Posterior cingulate gyrus (tissue), 11 donors: ENCODE measurements at places on chromosomes 4 and X.
A peak's percentile ranks its signal among the peaks of the same experiment; 100 is the strongest.

GRCh38 chrX:40368611-40369061 lies 212.1 kb upstream of the ATP6AP2 start:
- DNase-seq = no peak

DNA sequence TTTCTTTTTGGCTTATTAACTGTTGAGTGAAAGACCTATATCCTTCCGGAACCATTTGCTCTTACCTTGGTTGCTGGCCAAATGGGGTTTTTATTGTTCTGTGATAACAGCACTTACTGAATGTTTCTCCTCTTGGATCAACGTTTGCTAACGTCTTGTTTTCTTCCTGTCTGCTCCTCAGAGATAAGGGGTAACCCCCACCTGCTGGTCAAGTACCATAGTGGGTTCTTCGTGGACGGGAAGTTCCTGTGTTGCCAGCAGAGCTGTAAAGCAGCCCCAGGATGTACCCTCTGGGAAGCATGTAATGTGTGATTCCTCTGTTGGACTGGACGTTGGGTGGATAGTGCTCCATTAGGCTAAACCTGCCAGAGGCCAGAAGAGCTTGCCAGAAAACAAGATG lies 15.3 kb downstream of the BMX start:
- DNase-seq = no peak

- DNase-seq = no peak
Observed at GRCh38 chr4:86857341-86858052, 8.3 kb upstream of the SLC10A6 start.

DNA sequence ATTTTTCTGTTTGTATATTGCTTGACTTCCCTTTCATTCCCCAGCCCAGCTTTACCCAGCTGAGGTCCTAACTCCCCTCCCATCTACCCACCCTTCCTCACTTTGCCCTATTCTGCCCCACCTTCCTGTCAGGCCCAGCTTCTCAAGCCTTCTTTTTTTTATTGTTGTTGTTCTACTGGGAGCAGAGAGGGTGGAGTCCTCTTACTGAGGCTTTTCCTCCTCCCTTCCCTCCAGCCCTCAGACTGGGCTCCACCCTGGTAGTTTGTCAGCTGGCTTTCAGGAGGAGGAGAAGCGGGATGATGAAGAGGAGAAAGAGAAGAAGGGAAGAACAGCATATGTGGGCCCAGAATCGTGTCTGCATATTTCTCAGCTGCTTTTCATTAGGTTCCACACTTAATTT lies 3.2 kb upstream of the KLF8 start:
- DNase-seq = no peak

GRCh38 chr4:142475663-142476062 lies 370.4 kb downstream of the INPP4B start:
- DNase-seq = no peak

DNA sequence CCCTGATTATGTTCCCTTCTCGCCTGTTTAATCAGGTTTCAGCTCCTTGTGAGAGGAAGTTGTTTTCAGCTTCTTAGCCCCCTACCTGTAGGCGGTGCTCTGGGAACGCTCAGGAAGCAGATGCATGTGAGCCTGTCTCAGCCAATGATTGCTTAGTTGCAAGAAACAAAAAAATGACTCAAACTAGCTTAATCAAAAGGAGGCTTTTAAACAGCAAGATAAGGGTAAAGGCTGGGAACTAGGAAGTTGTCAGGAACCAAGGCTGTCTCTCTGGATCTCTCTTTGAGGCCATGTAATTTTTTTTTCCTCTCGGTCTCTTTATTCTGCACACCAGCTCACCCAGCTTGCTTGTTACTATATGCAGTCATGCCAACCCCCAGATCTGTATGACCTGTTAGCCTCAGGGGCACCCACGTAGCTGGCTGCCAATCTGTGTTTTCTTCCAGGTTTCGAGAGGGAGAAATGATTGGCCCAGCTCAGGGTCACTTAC lies 109.1 kb downstream of the PTTG2 start:
- DNase-seq = no peak

DNA sequence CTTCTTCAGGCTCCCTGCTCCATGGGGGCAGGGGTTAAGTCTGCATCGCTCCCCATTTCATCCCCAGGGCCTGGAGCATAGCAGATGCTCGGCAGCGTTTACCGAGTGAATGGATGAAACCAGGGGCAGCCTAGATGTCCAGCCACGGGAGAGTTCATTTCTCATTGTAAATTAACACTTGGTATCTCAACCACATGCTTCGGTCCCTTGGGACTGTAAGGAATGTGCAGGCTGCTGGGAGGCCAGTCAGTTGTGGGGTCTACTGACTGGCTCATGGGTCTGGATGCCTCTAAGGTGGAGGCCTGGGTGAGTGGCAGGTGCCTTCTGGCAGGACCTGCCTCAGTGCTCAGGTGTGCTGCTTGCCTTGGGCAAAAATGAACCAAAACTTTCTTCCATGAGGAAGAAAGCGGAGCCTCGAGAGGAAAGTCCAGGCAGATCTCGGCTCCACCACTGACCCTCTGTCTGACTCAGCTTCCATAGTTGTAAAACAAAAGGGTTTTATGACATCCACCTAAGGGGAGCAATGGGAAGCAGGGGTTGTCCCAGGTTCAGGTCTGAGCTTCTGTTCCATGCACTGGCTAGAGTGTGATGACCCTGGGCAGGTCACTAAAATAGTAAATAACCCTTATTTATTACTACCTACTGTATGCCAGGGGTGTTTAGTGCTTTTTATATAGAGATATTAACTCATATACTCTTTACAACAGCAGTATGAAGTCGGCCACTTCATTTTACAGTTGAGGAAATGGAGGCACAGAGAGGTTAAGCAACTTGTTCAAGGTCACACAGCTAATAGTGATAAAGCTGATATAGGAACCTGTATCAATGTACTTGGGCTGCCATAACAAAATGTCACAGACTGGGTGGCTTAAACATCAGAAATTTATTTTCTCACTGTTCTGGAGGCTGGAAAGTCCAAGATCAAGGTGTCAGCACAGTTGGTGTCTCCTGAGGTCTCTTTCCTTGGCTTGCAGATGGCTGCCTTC lies 144.3 kb upstream of the STX18 start:
- DNase-seq = no peak

DNA sequence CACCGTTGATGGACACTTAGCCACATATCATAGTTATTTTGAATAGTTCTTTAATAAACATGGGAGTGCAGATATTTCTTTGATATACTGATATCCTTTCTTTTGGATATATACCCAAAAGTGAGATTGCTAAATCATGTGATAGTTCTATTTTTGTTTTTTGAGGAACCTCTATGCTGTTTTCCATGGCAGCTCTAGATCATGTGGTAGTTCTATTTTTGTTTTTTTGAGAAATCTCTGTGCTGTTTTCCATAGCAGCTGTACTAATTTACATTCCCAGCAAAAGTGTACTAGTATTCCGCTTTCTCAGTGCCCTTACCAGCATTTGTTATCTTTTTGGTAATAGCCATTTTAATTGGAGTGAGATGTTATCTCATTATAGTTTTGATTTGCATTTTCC lies 3.6 kb downstream of the SH3BGRL start:
- no peak for DNase-seq

GRCh38 chr4:75830906-75831305 lies 71.3 kb downstream of the PPEF2 start:
- DNase-seq = no peak

DNA sequence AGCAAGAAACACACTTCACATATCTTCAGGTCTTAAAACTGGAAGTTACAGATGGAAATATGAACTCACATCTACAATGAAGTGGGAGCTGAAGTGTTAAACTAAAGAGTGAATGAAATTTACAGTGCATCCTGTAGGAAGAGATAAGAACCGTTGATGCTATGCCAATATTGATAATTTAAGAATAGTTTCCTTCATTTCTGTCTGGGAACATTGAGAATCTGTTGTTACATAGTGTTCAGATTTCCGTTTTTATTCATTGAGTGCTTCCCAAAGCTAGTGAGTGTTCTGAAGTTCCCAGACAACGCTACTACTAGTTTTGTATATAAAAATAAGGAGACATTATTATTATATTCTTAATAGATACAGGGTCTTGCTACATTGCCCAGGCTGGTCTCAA lies 52.3 kb downstream of the UBE2K start:
- DNase-seq = no peak

DNA sequence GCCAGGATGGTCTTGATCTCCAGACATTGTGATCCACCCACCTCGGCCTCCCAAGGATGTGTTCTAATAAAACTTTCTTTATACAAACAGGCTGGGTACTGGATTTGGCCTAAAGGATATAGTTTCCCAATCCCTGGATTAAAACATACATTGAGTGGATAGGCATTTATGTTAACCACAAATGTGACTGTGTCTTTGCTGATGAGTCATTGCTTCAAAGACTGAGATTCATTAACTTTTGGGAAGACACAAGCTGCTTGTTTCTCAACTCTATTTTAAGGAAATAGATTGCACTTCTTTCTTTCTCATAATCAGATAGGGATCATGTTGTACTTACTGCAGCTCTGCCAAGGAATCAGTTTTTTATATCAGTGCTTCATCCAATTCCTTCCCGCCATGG lies 131.3 kb upstream of the AGA start:
- DNase-seq = no peak

GRCh38 chr4:75637176-75637575 lies 6.8 kb upstream of the CDKL2 start:
- no peak for DNase-seq

DNA sequence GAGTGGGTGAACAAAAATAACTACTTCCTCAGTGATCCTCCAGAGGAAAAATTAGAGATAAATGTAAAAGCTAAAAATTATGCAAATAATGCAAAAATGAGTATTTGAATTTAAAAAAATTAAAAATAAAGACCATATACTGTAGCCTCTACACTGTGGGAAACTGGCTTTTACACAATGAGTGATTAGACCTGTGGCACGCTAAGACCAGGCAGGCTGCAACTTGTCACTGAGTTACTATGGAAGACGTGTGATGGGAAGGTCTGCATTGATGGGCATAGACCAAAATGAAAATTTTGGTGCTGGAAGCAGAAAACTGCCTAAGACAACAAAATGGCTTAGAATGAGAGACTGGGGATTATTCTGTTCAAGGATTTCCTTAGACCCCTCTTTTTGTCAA lies 30.2 kb downstream of the BTC start:
- no peak for DNase-seq

- no peak for DNase-seq
Observed at GRCh38 chr4:148061795-148062194, 329.9 kb downstream of the ARHGAP10 start.

GRCh38 chr4:139736661-139737060 lies 71.0 kb downstream of the MGST2 start:
- DNase-seq = no peak

- no peak for DNase-seq
Observed at GRCh38 chr4:165826166-165826565, 46.9 kb upstream of the TLL1 start.

DNA sequence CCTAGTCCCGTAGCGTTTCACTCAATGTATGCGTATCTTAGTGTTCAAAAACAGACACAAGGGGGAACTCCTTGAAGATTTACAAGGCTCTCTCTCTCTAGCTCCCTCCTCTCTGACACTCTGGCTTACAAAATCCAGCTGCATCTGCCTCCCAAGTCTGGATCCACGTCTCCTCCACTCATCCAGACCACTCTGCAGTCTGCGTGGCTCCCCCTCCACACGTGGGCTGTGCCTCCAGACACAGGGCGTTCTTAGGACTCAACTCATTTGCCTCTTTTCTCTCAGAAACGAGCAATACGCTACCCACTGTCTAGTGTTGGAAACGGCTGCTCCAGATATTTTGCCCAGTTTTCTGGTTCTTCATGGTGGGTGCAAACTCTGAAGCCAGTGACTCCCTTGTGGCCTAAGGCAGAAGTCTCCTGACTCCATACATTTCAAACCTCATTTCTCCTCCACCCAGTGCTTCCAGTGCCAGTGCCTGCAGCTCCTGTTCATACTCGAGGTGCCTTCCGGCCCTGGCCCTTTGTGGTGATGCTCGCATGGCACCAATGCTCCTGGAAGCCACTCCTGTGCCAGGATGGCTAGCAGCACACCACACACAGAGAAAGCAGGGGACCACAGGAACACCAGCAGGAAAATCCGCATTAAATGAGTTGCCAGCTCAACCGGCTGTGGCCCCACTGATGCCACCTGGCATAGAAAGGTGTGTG lies 24.1 kb downstream of the NAT8L start:
- DNase-seq = no peak

- DNase-seq = no peak
Observed at GRCh38 chrX:627510-627981, 3.0 kb upstream of the SHOX start.

- DNase-seq = no peak
Observed at GRCh38 chrX:46965125-46965758, 53.0 kb downstream of the JADE3 start.

GRCh38 chr4:1879485-1879884 lies 8.3 kb downstream of the NSD2 start:
- DNase-seq = peak; percentile 4

DNA sequence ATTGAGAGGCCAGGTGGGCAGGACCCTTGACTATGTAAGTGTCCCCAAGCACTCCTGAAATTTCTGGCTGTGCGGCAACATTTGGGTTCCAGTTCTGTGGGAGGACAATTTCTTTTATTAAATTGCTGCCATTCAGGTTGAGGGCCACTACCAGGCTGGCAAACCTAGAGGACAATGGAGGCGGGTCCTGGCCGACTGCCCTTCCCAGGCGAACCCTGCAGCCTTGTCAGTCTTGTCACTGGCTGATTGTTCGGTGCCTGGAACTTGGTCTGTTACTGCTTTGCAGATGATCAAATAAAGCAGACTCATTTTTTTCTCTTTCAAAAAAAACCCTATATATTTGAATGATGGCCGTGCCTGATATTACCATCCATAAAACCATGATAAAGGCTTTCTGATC lies 6.6 kb upstream of the TMEM128 start:
- peak; percentile 87 for DNase-seq

DNA sequence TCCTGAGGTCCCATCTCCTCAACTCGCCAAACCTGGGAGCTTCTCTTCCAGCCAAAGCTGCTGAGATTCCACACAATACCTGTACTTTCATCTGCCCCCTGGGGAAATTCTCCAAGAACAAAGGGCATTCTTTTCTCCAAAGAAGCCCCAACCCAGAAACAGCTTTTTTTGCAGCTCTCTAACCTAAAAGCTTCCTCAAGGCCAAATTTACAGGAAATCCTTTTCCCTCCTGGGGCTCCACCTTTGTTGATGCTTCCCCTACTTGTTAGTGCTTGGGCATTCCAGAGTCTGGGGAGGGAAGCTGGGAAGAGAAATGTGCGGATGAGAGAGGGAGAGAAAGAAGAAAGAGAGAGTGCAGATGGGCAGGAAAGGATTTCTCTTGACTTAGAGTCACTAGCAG lies 24.3 kb downstream of the ZBTB33 start:
- no peak for DNase-seq

DNA sequence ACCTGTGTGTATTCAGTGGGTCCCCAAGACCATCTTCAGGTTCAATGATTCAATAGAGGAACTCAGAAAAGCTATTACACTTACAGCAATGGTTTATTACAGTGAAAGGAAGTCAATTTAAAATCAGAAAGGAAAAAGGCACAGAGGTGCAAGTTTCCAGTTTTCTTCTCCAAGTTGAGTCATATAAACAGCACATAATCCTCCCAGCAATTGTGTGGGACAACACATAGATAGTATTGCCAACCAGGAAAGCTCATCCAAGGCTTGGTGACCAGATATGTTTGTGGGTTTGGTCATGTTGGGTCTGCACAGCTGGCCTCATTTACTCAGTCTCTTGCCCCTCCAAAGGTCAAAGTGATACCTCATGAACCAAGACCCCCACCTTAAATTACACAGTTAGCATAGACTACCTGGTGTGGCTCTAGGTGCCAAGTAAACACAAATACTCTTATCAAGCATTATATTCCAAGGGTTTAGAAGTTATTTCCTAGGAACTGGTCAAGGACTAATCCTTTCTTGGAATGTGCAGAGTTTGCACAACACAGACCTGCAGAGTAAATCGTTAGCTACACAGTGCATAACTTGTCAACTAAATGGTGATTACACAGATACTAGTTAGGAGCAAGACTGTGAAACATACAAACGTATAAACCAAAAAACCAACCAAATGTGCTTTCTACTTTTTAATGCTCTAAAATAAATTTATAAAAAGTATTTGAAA lies 777.3 kb downstream of the PCDH18 start:
- DNase-seq = no peak
